ENCODE measurements at places on chromosomes 7 and 10.
A peak's percentile ranks its signal among the peaks of the same experiment; 100 is the strongest.

GRCh38 chr7:102175423-102176170 is 111.1 kb upstream of the SH2B2 start:
- no peak for DNase-seq

DNA sequence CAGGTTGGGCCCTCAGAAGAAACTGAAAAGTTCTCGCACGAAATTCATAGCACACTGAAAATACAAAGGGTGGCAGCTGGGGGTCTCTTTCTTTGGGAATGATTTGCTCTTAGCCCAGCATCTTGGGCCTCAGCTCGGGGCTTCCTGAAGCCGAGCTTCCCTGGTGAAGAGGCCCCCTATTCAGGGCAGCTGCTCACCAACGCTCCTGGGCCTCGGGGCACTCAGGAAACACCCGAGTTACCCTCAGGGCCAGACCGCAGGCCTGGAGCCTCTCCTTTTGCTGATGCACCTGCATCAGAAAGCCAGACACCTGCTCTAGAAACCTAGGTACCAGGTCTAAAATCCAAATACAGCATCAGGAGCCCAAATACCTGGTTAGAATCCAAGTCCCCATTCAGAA is 85.5 kb downstream of the PTPRE start:
- DNase-seq: no peak

DNA sequence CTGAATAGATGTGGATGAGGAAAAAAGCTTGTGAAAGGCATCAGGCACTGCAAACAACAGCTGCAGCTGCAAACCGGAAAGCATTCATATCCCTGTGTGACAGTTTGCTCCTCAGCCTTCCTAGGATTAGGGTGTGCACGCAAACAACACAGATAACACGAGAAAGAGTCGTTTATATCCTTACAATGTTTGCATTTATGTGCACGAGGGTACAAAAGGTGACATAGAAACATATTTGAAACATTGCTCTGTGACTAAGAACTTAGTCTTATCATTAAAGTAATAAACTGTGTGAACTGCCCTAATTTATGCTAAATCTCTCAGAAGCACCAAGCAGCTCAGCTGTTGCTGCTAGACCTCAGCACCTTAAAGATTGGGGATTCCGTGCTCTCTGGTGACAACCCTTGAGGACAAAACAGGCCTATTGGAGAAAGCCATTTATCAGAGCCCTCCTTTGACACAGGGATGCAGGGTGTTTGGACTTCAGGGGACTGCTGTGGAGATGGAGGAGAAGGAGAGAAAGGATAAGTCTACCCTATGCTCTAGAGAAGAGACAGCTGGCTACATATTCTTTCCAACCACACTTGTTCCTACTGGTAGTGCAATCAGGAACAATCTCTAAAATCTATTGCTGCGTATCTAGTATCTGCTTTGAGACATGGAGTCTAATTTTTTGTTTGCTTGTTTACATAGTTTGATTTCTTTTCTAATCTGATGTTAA is 176.2 kb downstream of the GNAT3 start:
- DNase-seq: no peak

GRCh38 chr7:111137296-111138192 is 46.6 kb downstream of the LRRN3 start:
- no peak for DNase-seq

- no peak for DNase-seq
Measured at GRCh38 chr10:86017841-86018734, 348.5 kb downstream of the GRID1 start.

DNA sequence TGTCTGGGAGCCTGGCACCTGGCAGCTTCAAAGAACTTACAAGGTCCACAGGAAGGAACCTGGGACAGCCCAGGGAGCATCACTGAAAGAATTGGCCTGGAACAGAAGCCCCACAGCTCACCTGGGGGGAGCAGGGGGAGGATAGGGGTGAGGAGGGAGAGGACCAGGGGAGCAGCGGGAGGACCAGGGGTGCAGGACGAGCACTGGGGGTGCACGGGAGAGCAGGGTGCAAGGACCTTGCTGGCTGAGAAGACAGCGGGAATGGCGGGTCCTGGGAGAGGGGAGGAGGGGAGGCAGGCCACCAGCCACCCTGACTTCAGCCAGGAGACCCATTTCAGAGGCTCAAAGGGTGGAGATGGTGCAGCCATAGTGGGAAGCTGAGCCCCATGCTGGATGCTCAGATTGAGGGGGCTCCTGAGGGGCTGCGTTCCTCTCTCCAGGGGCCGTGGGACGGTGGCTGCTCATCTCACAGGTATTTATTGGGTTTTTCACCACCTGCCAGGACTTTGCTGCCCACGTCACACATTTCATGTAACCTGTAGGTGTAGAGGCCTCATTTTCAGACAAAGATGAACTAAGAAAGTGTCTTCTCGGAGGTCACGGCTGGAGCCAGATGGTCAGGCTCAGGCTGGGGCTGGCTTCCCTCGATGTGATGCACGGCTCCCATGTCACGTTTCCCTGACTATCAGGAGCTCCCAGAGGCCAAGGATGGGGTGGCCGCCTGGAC is 110.1 kb downstream of the WDR37 start:
- DNase-seq: no peak

DNA sequence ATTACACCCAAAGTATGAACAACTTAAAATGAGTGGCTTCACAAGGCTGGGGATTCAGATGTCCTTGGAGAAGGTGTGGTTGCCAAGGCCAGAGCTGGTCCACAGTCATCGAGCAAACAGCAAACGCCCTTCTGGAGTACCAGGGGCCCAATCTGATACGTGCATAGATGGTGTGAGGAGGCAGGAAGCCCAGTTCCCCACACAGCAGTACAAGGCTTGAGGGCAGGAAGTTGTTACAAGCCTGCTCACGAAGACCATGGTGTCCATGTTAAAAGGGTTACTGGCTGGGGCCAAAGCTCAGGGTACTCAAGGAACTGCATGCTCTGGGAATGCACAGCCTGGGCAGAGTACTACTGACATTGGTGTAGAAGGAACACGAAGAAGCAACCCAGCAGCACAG is 4.6 kb upstream of the ANKRD26 start:
- no peak for DNase-seq

DNA sequence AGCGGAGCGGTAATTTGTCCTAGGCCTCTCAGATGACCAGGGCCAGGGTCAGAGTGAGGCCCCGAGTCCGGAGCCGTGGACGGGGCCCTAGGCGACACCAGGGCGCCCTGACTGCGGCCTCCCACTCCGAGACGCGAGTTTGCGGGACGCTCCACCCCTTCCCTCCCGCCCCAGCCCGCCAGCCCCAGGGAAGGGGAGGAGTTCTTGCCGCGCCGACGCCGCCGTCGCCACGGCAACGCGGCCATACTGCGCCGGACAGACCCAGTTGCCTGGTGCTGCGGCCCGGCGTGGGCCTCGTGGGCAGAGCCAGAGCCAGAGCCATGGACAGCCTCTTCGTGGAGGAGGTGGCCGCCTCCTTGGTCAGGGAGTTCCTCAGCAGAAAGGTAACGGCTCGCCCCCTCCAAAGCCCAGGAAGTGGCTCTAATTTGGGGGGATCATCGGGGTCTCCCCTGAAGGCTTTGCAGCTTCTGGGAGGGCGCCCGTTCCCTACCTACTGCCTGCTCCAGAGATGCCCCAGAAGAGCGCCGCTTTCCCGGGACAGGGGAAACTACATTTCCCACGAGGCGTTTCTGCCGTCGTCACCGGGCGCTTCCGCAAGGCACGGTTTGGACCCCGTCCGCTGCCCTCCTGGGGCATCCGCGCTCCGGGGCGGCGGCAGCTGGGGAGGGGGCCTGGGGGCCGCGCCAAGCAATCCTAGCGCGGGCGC is at the start of gene MINDY4:
Gene MINDY4, plus strand, starts transcription at position 244 of the 706 bp plus-strand sequence. Its CDS starts 77 bp downstream, at position 321.
- no peak for DNase-seq

- no peak for DNase-seq
Measured at GRCh38 chr7:148177972-148178371, 412.6 kb upstream of the C7orf33 start.

GRCh38 chr10:121062115-121062514 is 211.0 kb downstream of the WDR11 start:
- no peak for DNase-seq

DNA sequence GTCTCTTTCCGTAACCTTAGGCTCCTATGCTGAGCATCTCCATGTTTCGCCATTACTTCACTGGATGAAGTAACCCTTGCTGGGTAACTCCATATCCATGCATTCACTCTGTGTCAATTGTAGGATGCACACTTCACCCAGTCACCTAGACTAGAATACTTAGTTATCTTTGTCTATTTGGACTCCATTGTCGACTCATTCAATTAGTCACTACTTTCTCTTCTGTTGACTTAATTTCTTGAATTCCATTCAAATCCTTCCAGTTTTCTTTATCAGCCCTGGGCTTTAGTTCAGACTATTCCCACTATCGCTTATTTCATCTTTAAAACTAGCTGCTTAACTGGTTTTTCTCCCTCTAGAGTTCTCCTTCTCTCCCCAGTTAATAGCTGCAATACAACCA is 111.3 kb upstream of the TNS3 start:
- no peak for DNase-seq

GRCh38 chr7:142356166-142356565 is 98.3 kb upstream of the PRSS58 start:
- DNase-seq: no peak

DNA sequence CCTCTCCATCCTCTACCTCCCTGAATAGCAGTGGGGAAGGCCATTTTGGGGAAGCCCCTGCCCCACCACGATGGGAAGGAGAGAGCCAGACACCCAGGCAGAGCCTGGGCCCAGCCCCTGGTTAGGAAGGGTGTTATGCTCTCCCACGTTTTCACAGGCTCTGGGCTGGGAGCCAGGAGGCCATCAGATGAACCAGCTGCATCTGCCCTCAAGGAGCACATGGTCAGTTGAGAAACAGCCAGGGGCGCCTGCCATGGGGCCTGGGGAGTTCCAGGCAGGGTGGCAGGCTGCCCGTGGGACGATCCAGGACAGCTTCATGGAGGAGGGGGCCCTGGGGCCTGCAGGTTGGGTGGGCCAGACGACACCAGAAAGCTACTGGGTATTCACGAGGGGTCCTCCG is 47.5 kb downstream of the CAMK2B start:
- no peak for DNase-seq

DNA sequence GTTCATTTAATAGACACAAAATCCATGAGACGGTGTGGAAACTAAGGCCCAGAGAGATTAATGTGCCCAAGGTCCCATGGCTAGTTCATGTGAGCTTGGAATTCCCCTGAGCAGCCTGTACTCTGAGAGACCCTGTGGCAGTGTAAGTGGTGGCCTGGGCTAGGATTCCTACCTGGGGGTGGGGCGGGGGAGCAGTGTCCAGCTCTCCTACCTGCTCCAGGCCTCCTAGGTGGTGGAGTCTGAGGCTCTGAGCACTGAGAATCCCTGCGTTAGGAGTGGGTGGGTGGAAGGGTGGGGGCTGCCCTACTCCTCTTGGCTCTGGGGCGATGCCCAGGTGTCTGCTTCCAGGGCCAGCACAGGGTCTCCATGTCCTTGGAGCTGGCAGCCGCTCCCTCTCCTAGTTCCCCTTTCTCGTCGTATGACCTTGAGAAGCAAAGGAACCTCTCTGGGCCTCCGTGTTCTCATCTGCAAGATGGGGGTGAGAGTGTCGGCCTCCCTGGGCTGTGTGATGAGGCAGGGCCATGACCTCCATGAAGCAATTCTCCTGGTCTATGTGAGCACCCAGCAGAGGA is 2.5 kb downstream of the SNCG start:
- no peak for DNase-seq

DNA sequence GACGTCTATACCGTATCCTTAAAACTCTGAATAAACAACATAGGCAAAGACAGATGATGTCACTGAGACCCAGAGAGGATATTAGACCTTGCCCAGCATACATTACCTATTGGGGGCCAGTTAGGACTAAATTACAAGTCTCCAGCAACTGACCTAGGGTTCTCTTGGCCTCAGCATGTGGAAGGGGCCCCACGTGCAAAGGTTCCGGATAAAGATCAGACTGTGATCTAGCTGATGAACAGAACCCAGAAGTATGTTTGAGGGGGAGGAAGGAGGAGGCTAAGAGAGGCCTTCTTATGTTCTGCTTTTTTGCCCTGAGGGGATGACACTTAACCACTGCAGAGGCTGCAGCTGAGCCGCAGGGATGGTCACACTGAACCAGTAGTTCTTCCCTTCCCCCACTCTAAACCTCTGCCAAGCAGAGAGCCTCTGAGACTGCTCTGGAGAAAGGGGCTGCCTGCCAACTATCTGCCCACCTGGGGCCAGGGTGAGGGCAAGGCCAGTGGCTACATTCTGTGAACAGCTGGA is 24.0 kb upstream of the KMT2C start:
- no peak for DNase-seq

- DNase-seq: no peak
Measured at GRCh38 chr10:60149003-60149402, 240.7 kb downstream of the ANK3 start.

- DNase-seq: no peak
Measured at GRCh38 chr10:77001206-77001605, 636.4 kb downstream of the KCNMA1 start.

- no peak for DNase-seq
Measured at GRCh38 chr10:31757831-31758230, 170.8 kb downstream of the ARHGAP12 start.

DNA sequence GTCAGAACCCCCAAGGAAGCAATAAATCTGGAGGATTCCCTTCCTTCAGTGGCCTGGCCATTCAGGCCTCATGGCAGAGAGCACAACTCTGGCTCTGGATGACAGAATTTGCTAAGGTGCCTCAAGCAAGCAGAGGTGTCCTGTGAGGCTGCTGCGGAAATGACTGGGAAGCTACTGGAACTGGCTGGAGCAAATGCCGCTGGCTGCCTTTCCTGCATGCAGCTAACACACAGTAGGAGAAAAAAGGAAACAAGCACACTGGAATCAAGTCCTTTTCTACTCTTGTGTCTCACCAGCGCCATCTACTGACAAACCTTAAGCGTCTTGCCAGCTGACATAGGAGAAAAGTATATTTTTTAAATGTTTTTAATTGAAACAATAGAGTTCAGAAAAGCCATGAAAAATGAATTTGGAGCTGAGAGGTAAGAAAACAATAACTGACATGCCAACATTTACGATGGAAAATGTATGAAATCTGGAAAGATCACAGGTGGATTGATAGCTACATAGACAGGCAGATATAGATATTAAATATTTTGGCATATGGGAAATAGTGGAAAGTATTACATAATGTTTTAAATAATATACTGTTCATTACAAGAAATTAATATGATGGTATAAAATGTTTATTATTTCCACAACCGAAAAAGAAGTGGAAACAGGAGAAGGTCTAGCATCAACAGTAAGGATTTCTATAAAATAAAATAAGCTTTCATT is 951.6 kb downstream of the ANKRD7 start:
- DNase-seq: peak; percentile 96

- DNase-seq: peak; percentile 39
Measured at GRCh38 chr10:59432207-59432900, 70.0 kb upstream of the FAM13C start.

GRCh38 chr10:7526017-7526400 is 115.2 kb upstream of the SFMBT2 start:
- DNase-seq: no peak

GRCh38 chr7:156230576-156230975 is 410.0 kb upstream of the RNF32 start:
- no peak for DNase-seq

- no peak for DNase-seq
Measured at GRCh38 chr10:94344522-94345122, 18.1 kb downstream of the NOC3L start.

- no peak for DNase-seq
Measured at GRCh38 chr7:69949122-69949521, 350.8 kb downstream of the AUTS2 start.

Data from SK-N-MC (cell line).